Activated T-helper 1 cell treated with Interleukin-2 at 50 U/mL for 16 hours (primary cell): ENCODE measurements at places on chromosomes 2 and 18.
A peak's percentile ranks its signal among the peaks of the same experiment; 100 is the strongest.

GRCh38 chr2:167331636-167332232 lies 443.5 kb downstream of the XIRP2 start:
- no peak for DNase-seq

DNA sequence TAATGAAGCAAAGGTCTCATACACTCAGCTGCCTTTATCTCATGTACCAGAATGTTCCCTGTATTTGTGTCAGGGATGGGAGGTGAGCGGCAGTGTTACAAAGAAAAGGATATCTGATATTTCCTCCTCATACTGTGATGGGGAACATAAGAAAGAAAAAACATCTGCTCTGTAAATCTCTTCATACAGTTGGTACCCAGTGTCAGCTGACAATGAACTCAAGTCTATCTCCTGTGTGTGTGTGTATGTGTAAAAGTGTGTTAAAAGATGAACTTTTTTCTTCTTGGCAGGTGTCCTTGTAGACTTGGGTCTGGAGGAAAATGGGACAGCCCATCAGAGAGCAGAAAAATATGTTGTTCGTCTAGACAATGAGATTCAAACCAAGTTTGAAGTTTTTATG lies 127.8 kb downstream of the ESCO1 start:
- DNase-seq, result no peak

DNA sequence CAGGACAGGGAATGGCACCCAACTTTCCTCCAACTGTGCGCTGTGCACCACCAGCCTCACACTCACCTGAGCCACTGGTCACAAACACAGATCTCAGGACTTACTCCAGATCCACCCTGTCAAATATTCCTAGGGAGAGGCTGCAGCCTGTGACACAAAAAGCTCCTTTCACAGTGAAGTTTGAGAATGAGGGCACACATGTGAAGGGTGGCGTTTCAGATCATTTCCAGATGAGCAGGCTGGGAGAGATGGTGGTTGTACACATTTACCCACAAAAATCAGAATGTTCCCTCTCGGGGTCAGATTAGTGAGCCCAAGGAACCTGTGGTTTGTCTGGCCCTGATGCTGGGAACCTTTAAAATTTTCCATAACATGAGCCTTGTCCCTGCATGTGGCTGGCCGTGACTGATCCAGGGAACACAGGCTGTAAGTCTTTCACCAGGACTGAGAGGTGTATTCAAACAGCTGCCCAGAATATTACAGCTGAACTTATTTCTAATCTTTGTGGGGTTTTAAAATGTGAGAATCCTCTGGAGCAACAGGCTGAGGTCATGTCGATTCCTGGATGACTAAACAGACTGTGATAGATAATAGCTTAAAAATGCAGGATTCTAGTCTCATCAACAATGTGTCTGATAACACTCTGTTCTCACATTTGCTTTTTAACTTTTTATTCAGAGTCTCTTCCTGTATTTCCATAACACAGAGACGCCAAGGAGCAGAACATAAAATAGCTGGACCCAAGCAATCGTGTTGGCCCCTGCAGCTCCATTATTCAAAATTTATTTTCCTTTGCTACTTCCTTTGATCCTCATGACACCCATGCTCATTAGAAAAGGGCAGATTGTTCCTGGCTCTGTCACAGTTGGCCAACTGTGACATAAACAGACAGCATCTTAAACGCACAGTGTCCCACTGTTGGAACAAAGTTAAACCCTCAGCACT lies 35.5 kb downstream of the IL1R2 start:
- no peak for DNase-seq

DNA sequence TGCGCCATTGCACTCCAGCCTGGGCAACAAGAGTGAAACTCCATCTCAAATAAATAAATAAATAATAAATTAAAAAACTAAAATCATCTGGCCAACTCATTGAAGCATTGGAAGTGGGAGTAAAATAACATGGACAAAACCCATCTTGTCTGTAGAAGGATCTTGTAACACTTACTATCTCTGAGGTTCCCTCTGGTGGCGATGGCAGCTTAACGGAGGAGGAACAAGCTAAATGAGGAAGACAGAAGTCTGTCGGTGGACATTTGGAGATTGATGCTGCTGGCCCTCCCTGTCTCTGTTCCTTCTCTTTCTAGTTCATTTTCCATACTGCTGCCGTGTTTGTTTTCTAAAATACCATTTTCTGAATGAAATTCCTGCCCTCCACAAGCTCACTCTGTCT lies 43.4 kb downstream of the ZCCHC2 start:
- DNase-seq, result no peak

GRCh38 chr2:121033461-121033996 lies 251.5 kb downstream of the TFCP2L1 start:
- no peak for DNase-seq

DNA sequence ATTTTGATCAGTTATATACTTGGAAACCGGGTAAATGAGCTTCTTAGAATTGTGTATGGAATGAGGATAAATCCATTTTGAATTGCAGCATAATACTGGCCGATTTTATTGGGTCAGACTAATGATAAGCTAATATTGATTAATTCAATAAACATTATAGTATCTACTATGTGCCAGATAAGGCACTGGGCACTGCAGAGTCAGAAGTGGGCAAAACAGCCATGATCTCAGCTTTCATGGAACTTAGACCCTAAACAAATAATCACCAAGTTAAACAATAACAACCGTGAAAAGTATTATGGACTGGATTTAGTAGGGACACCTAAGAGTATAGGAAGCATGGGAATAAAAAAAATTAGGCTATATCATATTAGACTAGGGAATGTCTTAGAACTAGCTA lies 297.0 kb upstream of the PKDCC start:
- DNase-seq, result no peak

DNA sequence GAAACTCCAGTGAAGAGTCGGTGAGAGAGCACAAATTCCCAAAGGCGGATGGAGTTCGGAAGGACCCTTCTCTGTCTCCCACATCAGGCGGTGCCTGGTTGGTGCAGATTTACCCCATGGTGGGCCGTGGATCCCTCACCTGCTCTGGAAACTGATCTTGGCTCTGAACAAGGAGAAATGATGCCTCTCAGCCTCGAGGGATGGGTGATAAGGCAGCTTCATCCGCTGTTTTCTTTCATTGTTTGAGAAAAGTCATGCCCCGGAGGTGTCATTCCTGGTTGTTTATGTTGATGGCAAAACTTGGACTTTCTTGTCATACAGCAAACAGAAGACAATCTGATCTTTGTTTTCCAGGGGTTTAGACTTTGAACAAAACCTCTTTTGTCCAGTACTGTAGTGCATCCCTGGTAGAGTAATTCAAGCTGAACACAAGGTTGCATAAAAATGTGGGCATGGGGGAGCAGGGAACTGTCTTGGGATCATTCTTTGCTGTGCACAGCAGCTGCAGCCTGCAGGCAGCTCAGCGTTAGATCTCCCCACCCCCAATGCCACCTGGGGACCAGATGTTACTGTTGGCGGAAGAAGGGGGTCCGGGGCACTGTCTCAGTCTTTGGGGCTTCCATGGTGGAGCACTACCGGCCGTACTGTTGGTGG lies 81.3 kb downstream of the NFATC1 start:
- no peak for DNase-seq

GRCh38 chr2:232838406-232838874 lies 31.6 kb upstream of the SNORC start:
- peak; percentile 29 for DNase-seq

DNA sequence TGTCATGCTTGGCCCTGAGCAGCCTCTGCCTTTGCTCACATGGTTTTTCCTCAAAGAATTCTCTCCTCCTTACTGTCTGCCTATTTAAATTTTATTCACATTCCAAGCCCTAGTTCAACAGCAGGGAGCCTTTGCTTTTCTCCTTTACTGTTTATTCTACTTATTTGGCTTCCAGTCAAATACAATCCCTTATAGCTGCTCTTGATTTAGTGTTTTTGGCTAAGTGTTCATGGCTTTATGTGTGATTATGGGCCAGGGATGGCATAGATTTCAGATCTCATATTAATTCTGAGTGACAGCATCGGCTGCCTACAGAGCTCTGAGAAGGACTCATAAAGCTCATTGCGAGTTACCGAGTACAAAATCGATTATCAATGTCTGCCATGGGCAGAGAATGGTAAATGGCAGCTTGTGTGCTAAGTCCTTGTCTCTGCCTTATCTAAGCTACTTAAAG lies 106.7 kb downstream of the METTL8 start:
- DNase-seq, result no peak

GRCh38 chr2:105906481-105906880 lies 161.8 kb downstream of the NCK2 start:
- no peak for DNase-seq

DNA sequence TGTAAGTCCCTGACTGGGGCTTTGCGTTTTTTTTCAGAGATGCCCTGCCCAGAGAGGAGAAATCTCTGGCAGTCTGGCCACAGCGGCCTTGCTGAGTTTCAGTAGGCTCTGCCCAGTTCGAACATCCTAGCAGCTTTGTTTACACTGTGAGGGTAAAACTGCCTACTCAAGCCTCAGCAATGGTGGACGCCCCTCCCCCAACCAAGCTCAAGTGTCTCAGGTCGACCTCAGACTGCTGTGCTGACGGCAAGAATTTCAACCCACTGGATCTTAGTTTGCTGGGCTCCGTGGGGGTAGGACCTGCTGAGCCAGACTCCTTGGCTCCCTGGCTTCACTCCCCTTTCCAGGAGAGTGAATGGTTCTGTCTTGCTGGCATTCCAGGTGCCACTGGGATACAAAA lies 31.7 kb downstream of the L3MBTL4 start:
- no peak for DNase-seq

DNA sequence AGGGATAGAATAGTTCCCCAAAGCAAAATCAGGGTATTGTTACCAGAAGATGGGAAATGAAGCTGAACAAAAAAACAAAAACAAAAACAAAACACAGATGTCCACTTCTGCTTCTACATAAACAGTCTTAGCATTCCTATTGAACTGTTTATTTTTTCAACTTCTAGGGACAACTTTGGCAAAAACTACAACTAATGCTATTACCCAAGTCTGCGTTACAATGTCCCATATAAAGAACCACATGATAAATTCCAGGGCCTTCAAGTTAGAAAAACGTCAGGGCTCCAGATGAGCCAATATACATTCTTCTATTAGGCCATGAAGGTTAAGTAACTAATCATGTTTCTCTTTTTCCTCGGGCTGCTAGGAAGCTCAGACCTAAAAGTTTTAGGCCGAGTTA lies 16.9 kb downstream of the PID1 start:
- DNase-seq, result no peak

- DNase-seq, result no peak
Measured at GRCh38 chr2:206918263-206918662, 21.1 kb upstream of the CPO start.

DNA sequence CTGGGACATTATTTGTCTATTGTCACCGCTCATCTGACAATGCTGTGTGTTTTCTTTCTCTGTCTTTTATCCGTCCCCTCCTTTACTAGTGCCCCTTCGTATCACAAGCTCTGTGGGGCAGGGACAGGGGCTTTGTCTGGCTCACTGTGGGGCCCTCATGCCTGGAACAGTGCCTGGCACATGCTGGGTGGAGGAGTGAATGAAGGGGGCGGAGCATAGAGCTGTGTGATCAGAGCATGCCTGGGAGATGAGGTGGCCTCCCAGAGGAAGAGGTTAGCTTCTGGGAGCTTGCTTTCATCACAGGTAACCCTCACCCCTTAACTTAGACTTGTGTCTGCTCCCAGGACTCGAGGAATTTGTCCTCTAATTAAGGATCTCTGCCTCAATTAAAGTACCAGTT lies 16.4 kb downstream of the MTCL1 start:
- no peak for DNase-seq

GRCh38 chr18:25058521-25058920 lies 293.4 kb downstream of the ZNF521 start:
- no peak for DNase-seq

DNA sequence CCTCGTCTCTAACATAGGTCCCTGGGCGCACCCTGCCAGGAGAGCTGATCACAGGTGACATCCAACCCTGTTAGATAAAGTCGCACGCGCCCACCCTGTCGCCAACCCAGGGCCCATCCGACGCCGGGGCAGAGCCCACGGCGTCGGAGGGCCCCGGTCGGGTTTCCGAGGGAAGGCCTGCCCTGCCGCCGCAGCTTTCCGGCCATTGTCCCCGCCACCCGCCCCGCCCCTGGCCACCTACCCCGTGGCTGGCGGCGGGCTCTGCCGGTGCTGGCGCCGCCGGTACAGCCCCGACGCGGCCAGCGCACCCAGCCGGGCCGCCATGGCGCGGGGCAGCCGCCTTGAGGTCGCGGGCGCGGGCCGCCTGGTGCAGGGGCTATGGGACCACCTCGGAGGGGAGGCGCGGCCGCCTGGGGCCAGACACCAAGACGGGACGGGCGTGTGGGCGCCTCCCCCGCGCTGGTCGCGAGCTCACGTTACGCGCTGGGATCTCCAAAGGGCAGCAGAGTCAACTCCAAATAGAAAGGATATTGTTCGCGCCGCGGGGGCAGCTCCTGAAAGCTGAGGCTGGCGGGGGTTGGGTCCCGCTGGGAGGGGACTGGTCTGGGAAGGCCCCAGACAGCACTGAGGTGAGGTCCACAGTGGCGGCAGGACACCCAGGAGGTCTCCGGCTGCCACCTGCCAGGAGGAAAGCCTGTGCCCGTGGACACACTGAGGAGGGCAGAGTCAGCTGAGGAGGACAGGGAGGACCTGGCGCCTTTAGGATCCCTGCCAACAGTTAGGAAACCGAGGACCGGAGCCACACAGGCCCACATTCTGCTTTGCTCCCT lies 11.1 kb downstream of the LIMS2 start:
- no peak for DNase-seq

DNA sequence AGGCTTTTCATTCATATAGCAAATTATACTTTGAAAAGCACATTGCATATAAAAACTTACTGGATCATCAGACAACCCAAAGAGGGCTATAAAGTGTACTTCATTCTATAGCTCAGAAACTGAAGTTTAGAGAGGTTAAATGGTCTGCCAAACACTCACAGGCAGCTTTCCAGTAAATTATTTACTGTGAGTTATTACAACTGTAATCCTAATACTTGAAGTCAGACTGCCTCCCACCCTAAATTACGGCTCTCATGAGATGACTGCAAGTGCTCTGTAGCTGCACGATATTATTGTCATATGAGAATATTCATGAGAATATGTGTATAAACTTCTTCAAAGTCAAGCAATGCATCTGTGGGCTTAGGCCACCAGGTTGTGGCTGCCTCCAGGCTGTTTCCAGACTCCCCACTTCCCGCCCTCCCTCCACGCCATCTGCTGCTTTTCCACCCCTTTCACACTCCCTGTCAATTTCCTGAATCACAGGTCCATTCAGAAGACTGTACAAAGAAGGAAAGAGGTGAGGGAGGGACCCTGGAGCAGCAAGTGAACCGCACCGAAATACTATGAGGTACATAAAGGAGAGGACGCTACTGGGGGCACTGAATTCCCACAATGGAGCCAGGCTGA lies 111.1 kb upstream of the SPOPL start:
- no peak for DNase-seq

GRCh38 chr2:157394928-157395327 lies 49.0 kb downstream of the CYTIP start:
- DNase-seq, result no peak

GRCh38 chr2:9627310-9627709 lies 3.5 kb downstream of the YWHAQ start:
- no peak for DNase-seq

- no peak for DNase-seq
Measured at GRCh38 chr2:102391565-102391964, 31.4 kb upstream of the IL18RAP start.

GRCh38 chr2:177053038-177053437 lies 159.6 kb upstream of the HNRNPA3 start:
- DNase-seq, result no peak

- no peak for DNase-seq
Measured at GRCh38 chr2:120018549-120018948, 5.7 kb downstream of the EPB41L5 start.
